ENCODE measurements at places on chromosomes 13 and 19.

- DNase-seq: no peak
Measured at GRCh38 chr13:112695121-112695520, 5.3 kb downstream of the ATP11A start.

DNA sequence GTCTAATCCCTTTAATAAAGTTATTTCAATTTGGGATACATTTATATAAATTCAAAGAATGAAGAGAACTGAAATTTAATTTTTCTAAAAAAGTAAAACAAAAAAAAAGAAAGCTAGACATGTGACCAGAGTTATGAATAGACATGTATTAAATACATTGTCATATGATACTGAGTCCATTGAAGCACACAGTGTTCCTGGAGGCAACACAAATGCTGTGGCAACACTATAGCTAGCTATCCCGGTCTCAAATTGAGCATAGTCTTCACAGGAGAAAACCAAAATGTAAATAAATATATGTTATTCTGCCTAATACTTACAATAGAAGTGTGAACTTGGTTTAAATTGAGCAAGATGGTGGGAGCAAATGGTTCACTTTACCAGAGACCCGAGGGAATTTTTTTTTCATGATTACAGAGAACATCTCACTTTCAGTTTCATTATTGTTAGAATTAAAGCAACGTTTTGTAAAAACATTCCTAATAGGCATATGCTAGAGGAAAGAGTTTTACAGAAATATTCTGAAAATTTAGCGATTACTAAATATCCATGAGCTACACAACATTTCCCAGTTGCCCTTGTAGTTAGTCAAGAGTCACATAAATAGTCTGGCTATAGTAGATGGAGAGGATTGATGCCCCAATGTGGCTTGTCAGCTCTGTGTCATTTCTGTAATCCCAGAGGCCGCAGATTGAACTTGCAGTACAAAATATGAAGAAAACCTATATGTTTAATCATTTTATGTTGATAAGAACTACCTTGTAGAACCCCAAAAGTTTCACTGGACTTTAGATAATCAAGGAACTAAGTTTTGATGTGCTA is 775.7 kb upstream of the SPRY2 start:
- no peak for DNase-seq

GRCh38 chr13:85693889-85694511 is 105.2 kb downstream of the SLITRK6 start:
- DNase-seq: no peak

DNA sequence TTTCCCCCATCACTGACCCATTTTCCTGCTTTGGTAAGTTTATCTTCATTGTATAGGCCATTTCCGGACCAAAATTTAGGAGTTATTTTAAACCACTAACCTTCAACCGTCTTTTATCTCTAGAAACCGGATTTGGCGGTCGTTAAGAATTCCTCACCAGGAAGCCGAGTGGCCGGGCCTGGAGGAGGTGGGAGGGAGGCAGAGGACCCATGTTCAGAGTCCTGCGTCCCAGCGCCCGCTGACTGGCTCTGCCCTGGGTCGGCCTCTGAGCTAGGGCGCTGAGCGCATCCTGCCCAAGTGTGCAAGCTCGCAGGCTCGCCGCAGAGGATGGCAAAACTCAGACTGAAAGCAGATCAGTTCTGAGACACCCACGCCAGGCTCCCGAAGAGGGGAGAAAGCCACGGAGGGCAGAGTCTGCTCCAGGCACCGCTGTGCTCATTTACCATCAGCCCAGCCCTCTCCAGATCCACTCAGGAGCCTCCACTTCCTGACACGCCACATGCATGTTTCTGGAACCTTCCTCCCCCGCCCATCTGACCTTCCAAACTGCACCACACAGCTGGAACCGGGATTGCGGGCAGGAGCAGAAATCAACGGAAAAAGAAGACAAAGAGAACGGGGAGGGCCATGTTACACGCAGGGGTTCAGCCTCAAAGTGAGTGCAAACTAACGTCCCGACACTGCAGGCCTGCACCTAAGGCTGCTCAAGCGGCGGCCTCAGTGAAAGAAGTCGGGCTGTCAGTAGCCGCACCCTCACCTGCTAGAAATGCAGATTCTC is 8.3 kb downstream of the COL4A1 start:
- peak; percentile 29 for DNase-seq

GRCh38 chr13:55219538-55219937 is 1921.2 kb upstream of the PRR20A start:
- DNase-seq: no peak

GRCh38 chr19:15812060-15812722 is 3.3 kb downstream of the OR10H1 start:
- DNase-seq: no peak

- DNase-seq: no peak
Measured at GRCh38 chr13:92460479-92460878, 766.1 kb upstream of the GPC6 start.

- DNase-seq: no peak
Measured at GRCh38 chr13:112247471-112248405, 128.4 kb upstream of the SPACA7 start.

DNA sequence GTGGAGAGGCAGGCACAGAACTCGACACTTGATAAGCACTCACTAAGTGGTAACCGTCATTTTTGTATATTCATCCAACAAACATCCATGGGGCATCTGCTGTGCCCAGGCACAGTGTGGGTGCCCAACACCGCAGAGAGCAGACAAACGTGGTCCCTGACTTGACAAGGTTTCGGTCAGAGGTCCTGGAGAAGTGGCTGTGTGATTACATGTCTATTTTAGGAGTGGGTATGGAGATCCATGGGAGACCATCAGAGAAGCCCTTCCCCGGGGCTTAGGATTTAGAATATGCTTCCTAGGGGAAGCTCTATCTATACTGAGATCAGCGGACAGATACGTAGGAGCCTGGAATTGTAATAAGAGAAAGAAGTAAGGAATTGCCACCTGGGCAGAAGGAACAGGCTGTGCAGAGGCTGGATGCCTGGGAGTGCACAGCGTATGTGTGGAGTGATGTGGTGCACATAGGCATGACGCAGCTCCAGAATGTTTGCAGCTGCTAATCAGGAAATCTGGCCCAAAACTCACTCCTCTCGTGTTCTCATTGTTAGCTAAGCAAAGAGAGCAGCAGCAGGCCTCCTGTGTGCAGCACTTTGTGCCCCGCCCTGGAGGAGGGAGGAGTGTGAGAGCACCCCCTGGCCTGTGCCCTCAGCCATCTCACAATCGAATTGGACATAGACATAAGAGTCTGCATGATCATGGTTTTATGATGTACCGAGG is 23.0 kb upstream of the IRS2 start:
- no peak for DNase-seq

DNA sequence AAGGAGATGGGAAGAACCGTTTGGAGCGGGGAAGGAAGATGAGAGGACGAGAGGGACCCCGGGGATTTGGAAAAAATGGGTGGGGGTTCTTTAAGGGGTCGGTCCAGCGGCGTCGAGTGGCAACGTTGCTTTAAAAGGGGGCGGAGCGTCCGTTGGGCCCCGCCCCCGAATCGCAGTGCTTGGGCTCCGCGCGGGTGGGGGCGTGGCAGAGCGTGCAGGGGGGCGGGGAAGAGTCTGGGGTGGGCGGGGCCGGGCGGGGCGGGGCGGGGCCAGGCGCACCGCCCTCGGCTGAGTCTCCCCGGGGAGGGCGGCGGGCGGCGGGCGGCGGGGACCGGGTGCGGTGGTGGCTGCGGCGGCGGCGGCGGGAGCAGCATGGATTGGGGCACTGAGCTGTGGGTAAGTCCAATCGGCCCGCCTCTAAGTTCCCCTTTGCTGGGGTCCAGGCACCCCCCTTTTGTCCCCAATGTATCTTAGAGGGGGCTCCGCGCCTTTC is at the start of gene TRIP10:
Gene TRIP10, plus strand, starts transcription at position 291 of the 493 bp plus-strand sequence. Its CDS starts 82 bp downstream, at position 373.
- peak; percentile 74 for DNase-seq

DNA sequence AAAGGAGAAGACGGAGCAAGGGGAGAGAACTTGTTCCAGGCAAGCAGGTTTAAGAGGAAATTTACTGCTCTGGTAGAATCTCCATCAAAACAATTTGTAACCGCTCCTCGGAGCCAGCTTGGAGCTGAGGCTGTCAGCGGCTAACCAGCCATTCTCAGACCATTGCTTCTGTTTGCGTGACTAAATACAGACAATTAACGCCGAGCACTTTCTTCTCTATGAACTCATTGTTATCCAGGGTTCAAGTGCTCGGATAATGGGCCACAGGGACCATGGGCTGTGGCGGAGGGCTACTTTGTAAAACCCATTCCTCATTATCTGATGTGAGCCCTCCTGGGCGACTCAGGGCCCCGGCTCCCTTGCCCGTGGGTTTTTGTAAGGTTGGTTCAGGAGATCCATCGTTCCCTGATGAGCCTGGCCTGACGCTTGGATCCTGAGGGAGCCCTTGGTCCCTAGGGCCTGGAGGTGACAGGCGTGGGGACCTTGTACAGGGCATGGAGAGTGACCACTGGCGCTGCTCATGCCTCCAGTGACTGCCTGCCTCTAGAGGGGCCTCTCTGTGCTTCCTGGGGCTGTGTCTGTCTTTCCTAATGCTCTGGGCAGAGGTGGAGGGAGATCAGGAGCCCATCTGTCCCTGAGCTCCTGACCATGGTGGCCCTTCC is 61.5 kb upstream of the ZNF536 start:
- no peak for DNase-seq

DNA sequence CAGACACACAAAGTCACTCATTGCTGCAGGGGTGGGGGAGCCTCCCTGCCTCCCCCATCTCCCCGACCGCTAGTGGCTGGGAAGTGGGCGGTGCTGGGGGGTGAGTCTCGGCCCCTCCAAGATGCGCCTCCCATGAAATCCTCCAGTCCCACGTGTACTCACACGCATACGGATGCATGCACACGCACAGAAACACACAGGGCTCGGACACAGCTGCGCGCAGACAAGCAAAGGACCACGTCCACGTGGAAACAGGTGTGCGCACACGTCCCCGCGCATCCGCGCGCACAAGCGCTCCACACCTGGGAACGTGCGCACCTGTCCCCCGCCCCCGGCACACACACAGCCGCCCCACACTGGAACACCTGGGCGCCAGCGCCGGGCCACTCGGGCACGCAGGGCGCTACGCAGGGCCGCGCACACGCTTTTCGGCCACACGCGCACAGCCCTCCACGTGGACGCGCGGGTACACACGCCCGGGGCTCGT is 687 bp downstream of the MATK start:
- DNase-seq: no peak

GRCh38 chr19:49470615-49470978 is 3.4 kb upstream of the FLT3LG start:
- DNase-seq: no peak

- no peak for DNase-seq
Measured at GRCh38 chr19:41376241-41376997, at the start of gene TMEM91. TSS of gene TMEM91 (plus strand) at chr19:41376533. CDS start at chr19:41378310, 1,777 bp downstream.

DNA sequence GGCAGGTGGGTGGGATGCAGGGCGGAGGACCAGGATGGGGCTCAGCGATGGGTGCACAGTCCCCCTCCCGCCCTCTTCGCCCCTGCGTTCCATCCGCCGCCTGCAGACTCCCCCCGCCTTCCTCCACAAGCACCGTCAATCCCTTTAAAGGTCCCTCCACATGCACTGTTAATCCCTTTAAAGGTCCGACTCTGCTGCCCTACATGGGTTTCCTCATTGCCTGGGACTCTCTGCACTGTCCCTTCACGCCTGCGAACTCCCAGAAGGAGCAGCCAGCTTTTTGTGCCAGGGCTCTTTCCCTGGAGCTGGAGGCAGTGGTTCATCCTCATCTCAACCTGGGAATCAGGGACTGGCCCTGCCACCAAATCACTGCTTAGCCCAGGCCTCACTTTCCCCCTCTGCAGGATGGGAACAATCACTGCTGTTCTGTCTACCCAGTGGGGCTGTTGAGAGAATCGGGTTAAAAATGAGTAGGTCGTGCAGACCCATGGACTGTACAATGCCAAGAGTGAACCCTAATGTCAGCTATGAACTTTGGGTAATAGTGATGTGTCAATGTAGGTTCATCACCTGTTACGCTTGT is 20.4 kb downstream of the ZNF574 start:
- no peak for DNase-seq

DNA sequence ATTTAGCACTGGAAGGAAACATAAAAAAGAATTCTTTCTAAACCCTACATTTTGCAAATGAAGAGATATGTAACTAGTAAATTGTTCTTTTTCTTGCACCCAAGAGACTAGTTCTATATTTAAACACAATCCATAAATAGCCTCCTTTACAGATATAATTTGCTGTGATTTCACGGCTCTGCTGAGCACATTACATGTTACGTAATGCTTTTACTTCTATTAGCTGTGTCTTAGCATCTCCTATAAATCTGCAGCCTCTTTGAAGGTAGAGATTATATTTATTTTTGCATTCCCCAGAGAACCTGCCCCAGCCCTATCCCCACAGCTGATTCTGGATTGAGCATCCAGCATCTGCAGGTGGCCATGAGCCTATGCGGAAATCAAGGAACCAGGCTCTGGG is 32.2 kb downstream of the LACC1 start:
- DNase-seq: no peak

- DNase-seq: no peak
Measured at GRCh38 chr13:33931397-33932311, 113.7 kb downstream of the RFC3 start.

GRCh38 chr19:1064661-1065605 is 2.0 kb upstream of the ARHGAP45 start:
- peak; percentile 69 for DNase-seq

- no peak for DNase-seq
Measured at GRCh38 chr19:31518216-31519020, 169.2 kb upstream of the TSHZ3 start.

GRCh38 chr13:109577191-109577700 is 209.1 kb downstream of the IRS2 start:
- DNase-seq: no peak

GRCh38 chr19:590750-591098 is 1.0 kb downstream of the HCN2 start:
- DNase-seq: no peak

DNA sequence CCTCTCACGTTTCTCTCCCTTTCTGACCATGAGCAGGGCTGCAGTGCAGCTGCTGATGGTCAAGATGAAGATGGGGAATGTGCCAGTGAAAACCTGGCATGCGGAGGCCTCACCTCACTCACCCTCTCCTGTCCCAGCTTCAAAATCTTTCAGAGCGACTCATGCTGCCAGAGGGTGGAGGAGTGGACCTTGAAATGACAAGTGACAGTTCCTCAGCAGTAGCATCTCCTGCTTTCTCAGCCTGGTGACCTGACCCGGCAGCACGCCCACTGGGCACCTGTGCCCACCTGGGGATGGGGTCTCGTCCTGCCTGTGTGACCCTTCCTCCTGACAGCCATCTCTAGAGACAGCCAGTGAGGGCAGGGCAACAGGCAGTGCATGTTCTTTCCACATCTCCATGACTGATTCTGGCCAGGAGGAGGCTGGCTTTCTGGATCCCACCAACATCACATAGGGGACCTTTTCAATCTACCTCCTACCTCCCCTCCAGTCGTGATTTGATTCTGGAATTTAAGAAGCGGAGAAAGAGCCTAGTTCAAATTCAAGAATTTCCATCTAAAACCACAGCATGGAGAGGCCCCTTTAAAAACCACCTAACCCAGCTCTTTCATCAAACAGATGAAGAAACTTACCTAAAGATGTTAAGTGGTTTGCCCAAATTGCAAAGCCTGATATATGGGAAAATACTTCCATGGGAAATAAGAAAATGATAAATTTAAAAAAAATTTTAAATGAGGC is 45.8 kb downstream of the RFX2 start:
- no peak for DNase-seq

DNA sequence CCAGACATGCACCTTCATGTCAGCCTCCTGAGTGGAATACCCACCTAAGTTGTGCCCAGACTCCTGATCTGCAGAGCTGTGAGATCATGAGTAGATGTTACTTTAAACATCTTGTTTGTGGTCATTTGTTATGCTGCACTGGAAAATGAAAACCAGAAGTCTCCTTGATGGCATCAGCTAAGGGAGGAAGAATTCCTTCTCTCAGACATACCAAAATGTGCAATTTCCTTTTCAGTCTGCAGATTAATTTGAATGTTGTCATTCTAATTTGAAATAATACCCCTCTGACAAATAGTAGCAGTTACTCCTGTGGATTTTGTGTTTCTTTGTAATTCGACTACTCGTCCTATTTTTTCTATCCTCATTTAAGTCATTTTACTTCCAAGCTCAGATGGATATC is 59.3 kb downstream of the ITGBL1 start:
- no peak for DNase-seq

Measured in stimulated activated CD4-positive, alpha-beta T cell treated with anti-CD3 and anti-CD28 coated beads, Interleukin-15, amount 100 ng/mL, for 48 hours (primary cell).